Mesothelial cell of epicardium (in vitro differentiated cells): ENCODE measurements at places on chromosomes 16 and 17. TPM values are rescaled to one million over a fixed set of nuclear protein-coding genes. Genes with fewer than 3 reads are reported as not detected.

- H3K4me3 ChIP-seq: no peak overlapping the region
- H3K4me1 ChIP-seq: no peaks in the 10 kb centered on the region
- H3K27ac ChIP-seq: no peak overlapping the region
- no peaks in the 10 kb centered on the region for H3K36me3 ChIP-seq
- H3K27me3 ChIP-seq: peaks cover 40% of the 10 kb centered on the region
Observed at GRCh38 chr17:42754782-42755181, 6.2 kb upstream of the RAMP2 start.

GRCh38 chr17:61202564-61202963 lies 197.1 kb upstream of the TBX2 start:
- peaks cover 56% of the 10 kb centered on the region for H3K4me1 ChIP-seq
- DNase-seq: no peak
- no peaks in the 10 kb centered on the region for H3K27me3 ChIP-seq
- no peak overlapping the region for H3K27ac ChIP-seq

DNA sequence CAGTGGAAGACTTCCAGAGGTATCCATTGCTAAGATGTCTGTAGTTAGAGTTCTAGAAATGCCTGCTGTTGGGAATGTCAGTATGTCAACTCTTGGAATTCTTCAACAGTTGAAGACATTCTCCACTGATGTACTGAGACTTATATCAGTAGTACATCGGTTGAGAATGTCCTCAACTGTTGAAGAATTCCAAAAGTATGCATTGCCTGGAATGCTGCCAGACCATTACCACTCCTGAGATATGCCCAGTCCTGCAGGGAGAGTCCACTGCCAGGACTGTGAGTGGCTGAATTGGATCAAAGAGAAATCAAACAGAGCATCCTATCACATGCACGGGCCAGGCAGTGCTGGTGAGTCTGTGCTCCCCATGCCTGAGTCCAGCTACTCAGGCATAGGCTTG lies 42.0 kb downstream of the IL21R start:
- no peaks in the 10 kb centered on the region for H3K4me1 ChIP-seq
- H3K4me3 ChIP-seq: no peak overlapping the region
- no peak overlapping the region for H3K27ac ChIP-seq
- no peaks in the 10 kb centered on the region for H3K36me3 ChIP-seq
- no peak for DNase-seq

Gene HSF4
- total RNA-seq: 10.7 to 14.2 TPM (median 13.1 TPM) in 3 replicates

Gene CIBAR2
- not detected in 3 replicates for total RNA-seq

Gene CEP20
- 23.3 to 25.5 TPM (median 24.0 TPM) in 3 replicates for total RNA-seq

DNA sequence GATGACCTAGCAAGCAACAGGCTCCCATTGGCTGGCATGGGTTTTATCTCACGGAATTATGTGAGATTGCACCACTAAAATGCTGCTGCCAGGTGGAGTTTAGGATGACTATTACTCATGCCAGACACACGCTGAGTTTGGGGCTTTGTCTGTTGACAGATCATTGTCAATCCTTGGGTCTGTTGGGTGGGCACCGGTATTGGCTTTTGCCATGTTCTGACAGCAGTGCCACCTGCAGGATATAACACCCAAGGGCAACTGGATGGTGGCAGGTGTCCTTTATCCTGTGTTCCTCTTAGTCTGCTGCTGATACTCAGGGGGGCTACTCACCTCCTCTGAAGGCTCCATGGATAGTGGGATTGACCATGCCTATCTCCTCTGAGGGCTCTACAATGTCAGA lies 221.6 kb upstream of the DYNLRB2 start:
- H3K4me1 ChIP-seq: no peaks in the 10 kb centered on the region
- H3K27ac ChIP-seq: no peak overlapping the region
- H3K36me3 ChIP-seq: no peaks in the 10 kb centered on the region
- no peak for DNase-seq
- H3K27me3 ChIP-seq: peaks cover 16% of the 10 kb centered on the region
- no peak overlapping the region for H3K4me3 ChIP-seq

- no peak overlapping the region for H3K4me3 ChIP-seq
- no peaks in the 10 kb centered on the region for H3K27me3 ChIP-seq
- no peak for DNase-seq
- peaks cover 5% of the 10 kb centered on the region for H3K4me1 ChIP-seq
- H3K27ac ChIP-seq: no peak overlapping the region
Observed at GRCh38 chr17:18981335-18981641, 23.3 kb downstream of the FAM83G start.

Gene CA7
- not detected in 3 replicates for total RNA-seq

DNA sequence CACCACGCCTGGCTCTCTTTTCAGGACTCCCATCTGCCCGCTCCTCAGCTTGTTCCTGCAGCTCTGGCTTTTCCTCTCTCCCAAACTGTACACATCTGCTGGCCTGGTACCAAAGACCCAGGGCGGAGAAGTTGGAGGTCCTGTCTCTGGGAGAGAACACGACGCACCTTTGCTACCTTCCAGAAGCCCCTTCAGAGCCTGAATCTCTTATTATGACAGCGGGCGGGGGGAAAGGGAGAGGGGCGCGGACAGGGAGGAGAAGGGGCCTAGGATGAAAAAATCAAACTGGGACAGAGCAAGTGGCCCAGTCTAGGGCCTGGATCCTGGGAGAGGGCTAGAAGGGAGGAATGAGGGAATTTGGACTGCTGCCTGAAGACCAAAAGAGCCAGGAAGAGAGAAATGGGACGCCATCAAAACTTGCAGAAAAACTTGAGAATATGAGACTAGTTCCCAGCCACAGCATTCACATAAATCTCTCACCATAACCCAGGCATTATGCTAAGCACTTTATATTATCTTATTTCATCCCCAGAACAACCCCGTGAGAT lies 2.5 kb upstream of the PER1 start:
- no peak for DNase-seq
- no peaks in the 10 kb centered on the region for H3K36me3 ChIP-seq
- H3K27me3 ChIP-seq: no peaks in the 10 kb centered on the region
- no peak overlapping the region for H3K4me3 ChIP-seq
- peaks cover 25% of the 10 kb centered on the region for H3K4me1 ChIP-seq

Gene PRSS8
- total RNA-seq: 79.1 to 84.3 TPM (median 79.9 TPM) in 3 replicates

- H3K36me3 ChIP-seq: peaks cover 16% of the 10 kb centered on the region
- H3K4me1 ChIP-seq: no peaks in the 10 kb centered on the region
- no peaks in the 10 kb centered on the region for H3K27me3 ChIP-seq
- H3K4me3 ChIP-seq: no peak overlapping the region
Observed at GRCh38 chr16:88070341-88070740, 119.1 kb downstream of the BANP start.

DNA sequence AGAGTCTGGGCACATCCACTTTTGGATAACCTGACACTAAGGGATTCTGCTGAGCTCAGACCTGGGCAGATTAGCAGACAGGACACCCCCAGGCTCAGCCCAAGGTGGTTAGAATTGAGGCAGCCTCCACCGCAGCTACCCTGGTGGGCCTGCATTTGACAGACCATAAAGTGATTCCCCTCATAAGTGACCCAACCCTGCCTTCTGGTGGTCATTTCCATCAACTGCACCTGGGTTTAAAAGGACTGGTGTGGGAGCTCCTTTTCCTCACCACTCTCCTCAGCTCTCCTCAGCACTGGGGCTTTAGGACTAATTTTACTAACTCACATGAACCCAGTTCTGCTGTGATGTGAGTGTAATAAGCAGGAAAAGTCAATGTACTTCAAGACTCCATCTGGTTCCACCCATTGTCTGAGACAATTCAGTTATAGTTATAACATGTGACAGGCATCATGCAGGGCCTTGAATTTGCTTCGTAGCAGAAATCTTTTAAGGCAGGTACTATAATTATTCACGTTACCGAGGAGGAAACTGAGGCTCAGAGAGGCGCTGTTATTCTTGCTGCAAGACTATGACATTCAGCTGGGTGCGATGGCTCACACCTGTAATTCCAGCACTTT lies 42.5 kb downstream of the MYH3 start:
- no peaks in the 10 kb centered on the region for H3K27me3 ChIP-seq
- DNase-seq: no peak
- H3K4me1 ChIP-seq: peaks cover 14% of the 10 kb centered on the region
- no peak overlapping the region for H3K27ac ChIP-seq

Gene ATPAF2
- 26.8 to 30.9 TPM (median 29.9 TPM) in 3 replicates for total RNA-seq

Gene SLFN12
- 18.4 to 19.5 TPM (median 18.8 TPM) in 3 replicates for total RNA-seq

GRCh38 chr17:36936455-36937000 lies 747 bp upstream of the LHX1 start:
- H3K4me1 ChIP-seq: peaks cover 61% of the 10 kb centered on the region
- H3K27ac ChIP-seq: no peak overlapping the region
- H3K4me3 ChIP-seq: peak overlapping the region; percentile 36
- no peaks in the 10 kb centered on the region for H3K36me3 ChIP-seq
- peaks cover 100% of the 10 kb centered on the region for H3K27me3 ChIP-seq

GRCh38 chr17:73349138-73349537 lies 37.3 kb upstream of the CDC42EP4 start:
- peak overlapping the region; percentile 90 for H3K27ac ChIP-seq
- H3K4me1 ChIP-seq: peaks cover 26% of the 10 kb centered on the region
- H3K4me3 ChIP-seq: no peak overlapping the region
